ENCODE measurements at places on chromosomes 16 and 17. TPM values are rescaled to one million over a fixed set of nuclear protein-coding genes. Genes with fewer than 3 reads are reported as not detected.

- no peak for DNase-seq
Observed at GRCh38 chr16:12225806-12226465, 249.4 kb downstream of the SNX29 start.

GRCh38 chr17:49899191-49899485, 51.3 kb upstream of the TAC4 start:
- DNase-seq: peak; percentile 37

DNA sequence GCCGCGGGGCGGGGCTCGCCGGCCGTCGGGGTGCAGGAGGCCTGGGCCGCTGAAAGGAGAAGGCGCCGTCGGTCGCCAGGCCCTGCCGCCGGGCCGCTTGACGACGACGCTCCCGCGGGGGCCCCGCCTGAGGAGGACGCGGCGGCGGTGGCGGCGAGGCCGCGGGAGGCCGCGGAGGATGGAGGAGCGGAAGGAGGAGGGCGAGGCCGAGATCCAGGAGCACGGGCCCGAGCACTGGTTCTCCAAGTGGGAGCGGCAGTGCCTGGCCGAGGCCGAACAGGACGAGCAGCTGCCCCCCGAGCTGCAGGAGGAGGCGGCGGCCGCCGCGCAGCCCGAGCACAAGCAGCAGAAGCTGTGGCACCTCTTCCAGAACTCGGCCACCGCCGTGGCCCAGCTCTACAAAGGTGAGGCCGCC, 430 bp downstream of the HAPSTR1 start:
- DNase-seq: peak; percentile 60

DNA sequence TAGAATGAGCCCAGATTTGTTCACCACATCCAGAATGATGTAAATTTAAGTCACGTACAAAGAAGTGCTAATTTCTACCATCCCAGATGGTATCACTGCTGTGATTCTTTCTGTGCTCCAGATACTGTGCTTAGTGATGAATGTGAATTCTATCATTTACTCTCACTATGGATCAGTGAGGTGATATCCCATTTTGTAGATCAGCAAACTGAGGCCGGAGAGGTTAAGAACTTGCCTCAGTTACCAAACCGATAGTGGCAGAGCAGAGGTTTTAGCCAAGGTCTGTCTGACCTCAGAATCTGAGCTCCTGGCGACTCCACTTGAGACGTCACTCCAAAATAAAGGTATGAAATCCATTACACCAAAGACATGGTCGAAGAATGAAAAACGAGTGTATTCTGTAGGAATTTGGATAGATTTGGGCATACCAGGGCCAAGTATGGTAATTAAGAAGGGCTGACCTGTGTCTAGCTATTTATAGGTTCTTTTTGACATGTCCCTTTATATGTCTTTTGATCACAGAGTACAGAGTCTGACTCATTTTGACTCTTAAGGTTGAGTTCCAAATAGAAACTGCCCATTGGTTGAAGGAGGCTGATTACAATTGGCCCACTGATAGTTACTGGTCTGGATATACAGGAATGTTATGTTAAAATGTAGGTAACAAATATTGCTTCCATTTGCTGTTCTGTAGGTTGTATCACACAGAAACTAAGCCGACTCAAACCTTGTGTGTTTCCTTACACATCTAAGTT, 10.0 kb downstream of the MAP2K6 start:
- DNase-seq: no peak

DNA sequence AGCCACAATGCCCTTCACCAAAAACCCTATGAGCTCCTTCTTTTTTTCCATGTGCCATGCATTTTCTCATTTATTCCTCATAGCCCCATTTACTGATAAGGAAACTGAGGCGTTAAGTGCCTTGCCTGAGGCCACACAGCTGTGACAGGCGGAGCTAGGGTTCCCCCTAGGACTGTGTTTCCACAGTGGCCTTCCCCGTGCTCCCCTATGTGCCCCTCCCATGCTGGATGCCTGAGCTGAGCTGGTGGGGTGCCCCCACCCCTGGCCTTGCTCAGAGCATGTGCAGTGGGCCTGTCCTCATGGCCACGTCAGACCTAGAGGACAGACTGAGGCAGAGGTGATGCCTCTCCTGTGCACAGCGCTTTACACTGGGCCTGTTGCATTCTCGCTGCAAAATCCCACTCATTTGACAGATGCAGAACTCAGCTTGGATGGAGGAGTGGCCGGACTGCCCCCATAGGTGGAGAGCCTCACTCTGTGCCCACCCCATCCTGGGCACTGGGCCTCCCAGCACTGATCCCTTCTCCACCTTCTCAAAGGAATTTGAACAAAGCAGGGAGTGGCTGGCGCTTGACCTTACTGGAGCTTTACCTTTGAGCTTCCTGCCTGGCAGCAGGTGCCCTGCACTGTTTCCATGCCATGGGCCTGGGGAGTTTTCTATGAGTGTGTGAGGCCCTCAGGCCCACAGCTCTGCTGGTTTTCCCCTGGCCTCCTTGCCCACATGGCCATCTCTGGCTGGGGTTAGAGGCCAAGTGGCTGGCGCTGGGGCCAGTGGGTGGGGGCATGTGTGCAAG, 2.6 kb downstream of the MAP2K3 start:
- no peak for DNase-seq

DNA sequence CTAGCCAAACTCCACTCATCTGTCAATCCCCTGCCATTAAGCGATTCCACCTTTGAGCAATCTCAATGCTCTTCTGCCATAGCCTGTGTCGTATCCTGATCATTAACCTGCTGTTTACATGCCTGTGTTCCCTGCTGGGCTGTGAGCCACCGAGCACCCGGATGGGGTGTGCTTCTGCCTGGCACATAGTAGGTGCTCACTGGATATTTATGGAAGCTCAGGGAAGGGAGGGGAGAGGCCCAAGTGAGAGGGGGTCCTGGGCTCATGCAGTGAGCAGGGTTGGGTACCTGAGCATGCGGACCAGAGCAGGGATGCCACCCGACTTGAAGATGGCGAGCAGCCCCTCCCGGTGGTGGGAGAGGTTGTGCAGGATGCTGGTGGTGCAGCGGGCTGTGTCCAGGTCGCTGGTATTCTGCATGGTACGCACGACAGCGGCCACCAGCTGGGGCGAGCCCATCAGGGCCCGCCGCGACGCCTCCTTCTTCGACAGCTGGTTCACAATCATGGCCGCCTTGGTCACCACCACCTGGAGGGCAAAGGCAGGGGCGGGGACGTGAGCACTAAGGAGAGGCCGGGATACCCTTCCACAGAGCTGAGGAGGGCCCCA, 17.7 kb downstream of the JUP start:
- peak; percentile 4 for DNase-seq

GRCh38 chr16:10892782-10893318, 15.8 kb downstream of the CIITA start:
- no peak for DNase-seq

DNA sequence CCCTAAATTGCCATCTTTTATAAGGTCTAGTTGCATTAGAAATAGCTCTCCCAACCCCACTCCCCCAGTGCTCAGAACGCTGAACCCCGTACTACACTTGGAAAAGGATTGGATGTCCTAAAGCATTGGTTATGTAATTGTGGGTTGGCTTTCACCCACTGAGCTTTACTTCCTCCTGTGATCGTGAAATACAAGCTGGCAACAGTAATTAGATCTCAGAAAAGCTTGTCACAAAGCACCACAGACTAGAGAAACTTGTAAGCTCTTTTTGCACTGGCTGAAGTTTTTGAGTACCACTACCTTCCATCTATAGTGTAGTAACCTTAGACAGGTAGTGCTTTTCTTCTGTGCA, 54.4 kb downstream of the SIAH1 start:
- no peak for DNase-seq

DNA sequence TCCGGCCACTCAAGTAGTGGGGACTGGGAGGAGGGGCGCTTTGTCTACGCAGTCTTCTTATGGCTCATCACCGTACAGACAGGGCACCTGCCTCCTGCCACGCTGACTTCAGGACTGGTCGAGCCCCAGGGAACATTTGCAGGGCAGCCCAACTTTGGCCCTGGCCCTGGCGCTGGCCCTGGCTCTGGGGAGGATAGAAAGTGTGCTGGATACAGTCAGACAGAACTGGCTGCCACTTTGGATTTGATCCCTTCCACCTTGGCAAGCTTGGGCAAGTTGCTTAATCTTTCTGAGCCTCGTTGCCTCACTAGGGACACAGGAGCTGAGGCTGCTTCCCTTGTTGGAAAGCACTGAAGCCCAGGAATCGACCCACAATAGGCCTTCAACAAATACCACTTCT, 13.6 kb downstream of the LGALS9 start:
- DNase-seq: no peak

DNA sequence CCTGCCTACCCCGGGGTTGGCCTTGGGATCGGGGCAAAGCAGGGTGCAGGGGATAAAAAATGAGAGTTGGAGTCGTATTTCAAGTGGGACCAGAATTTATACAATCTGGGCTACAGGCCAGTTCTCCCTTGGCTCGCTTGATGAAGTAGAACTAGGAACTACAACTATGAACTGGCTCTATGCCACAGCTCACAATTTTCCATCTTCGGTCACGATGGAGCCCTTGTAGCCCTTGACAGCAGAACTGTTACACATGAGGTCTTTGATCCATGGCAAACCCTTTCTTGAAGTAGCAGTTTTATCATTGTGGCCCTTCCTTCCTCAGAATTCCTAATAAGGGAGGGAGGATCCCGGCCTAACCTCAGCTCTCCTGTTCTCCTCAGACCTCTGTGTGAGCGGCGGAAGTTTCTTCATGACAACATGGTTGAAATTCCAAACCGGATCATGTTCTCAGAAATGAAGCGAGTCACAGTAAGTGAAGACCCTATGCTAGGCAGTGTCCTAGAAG, 17.1 kb downstream of the LIG3 start:
- DNase-seq: peak; percentile 35

DNA sequence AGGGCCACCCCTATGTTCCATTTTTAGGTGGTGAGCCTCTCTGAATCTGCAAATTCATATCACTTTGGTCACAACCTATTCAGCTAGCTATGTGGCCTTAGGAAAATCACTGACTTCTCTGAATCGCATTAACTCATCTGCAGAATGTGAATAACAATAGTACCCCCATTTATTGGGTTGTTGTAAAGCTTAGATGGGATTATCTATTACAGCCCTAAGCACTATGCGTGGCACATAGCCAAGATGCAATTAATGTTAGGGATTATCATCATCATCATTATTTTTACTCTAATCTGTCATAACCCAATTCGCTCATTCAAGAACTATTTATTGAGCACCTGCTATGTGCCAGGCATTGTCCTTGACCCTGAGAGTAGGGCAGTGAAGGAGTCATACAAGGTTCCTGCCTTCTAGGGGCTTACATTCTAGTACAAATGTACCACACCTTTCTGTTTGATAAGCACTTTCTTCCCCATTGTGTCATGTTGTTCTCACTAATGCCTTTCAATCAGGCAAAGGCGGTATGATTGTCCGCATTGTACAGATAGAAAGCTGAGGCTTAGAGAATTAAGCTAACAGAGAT, 38.5 kb downstream of the CHD9 start:
- no peak for DNase-seq

DNA sequence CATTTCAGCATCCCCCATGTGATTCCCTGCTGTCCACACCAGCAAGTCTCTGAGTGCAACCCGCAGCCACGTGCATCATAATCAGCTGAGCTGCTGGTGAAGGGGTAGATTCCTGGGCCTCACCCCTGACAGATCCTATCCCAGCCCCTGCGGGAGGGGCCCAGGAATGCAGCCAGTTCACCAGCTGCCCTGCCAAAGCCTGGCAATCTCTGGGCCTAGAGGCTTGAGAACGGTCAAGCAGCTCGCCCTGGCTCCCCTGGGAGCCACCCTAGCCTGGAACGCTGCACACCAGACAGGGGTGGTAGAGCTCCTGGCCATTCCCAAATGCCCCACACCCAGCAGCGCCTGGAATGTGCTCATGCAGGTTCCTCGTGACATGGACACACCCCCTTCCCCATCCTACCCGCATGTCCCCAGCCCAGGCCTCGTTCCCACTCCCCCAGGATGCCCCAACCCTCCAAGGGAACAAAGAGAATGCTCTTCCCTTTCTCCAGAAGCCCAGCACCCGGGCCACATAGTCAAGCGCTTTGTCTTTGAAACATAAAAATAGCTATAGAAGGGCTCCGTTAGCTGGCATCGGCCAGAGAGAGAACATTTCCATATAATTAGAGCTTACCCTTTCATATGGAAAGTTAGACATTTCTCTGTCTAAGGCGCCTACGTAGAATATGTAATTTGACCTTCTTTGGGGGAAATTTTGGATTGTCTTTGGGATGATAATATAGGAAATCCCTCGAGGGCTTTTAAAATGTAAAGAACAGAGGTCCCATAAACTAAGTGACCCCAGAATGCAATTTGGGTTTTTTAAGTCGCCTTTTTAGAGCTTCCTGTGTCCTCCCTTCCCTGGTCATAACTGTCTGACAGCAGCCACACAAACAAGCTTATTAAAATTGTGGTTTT, 3.4 kb downstream of the CEP295NL start:
- DNase-seq: peak; percentile 39

GRCh38 chr16:4859900-4860255, 12.6 kb downstream of the UBN1 start:
- DNase-seq: no peak

DNA sequence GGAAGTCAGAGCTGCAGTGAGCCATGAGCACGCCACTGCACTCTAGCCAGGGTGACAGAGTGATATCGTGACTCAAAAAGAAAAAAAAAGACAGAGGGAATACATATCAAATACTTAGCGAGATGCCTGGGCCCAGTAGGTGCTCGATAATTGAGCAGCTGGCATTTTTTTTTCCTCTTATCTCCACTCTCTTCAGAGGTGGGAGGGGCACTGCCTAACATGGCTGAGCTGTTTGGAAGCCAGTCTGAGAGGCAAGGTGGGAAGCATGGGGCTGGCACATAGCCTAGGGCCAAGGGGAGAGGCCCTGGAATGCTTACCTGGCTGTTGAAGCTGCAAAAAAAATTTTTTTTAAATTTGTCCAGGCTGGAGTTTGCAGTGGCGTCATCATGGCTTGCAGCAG, 38.4 kb downstream of the HIC1 start:
- no peak for DNase-seq

- no peak for DNase-seq
Observed at GRCh38 chr16:82867485-82867884, 240.7 kb downstream of the CDH13 start.

DNA sequence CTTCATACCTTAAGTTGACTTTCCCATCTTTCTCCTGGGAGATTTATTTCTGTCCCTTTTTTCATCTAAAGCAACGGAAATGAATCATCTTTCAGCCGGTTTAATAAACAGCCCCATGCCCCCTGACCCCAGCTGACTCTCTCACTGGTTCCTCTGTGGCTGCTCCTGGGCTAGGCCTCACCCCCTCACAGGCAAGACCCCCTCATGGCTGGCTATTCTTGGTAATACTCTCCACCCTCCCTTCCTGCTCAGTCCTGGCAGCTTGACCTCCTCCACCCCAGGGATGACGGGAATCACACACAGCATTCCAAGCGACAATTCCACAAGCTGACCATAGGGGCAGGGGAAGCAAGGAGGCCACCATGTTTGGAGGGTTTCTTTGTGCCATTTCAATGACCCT, 1.5 kb upstream of the ADAP2 start:
- no peak for DNase-seq

GRCh38 chr16:49958448-49958847, 66.6 kb upstream of the CNEP1R1 start:
- no peak for DNase-seq

The DNAAF1 gene
- 0.31 TPM for polyA plus RNA-seq

The AATK gene
- 5.4 TPM for polyA plus RNA-seq

The ACSM2B gene
- 43.6 TPM for polyA plus RNA-seq

The CACNB1 gene
- polyA plus RNA-seq: 6.3 TPM

The GNGT2 gene
- polyA plus RNA-seq: 0.92 TPM

The GP1BA gene
- not detected for polyA plus RNA-seq

The ZFHX3 gene
- 6.4 TPM for polyA plus RNA-seq

The CTRL gene
- polyA plus RNA-seq: 12.5 TPM

The FADS6 gene
- polyA plus RNA-seq: 4.3 TPM

The CACNG1 gene
- polyA plus RNA-seq: not detected

The ODAD4 gene
- 0.76 TPM for polyA plus RNA-seq

The PPY gene
- polyA plus RNA-seq: not detected

The CX3CL1 gene
- 6.6 TPM for polyA plus RNA-seq

Measured in hepatocyte (in vitro differentiated cells).